ENCODE measurements at places on chromosomes 3 and 15.

DNA sequence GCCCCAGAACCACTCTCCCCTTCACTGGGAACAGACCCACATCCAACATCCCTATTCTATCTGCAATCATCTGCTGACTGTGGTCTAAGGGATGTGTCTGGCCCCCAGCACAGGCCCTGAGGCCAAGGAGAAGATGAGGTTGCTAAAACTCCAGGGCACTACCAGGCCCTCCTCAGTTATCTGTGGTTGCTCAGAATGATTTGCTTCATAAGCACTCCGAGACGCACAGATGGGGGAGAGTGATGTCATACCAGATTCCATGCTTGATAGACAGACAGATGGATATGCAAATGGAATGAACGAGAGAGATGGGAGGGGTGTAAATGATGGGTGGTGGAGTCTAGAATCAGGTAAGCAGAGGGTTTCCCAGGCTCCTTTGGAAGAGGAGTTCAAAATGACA is 57.8 kb downstream of the CEMIP start:
- DNase-seq: no peak

GRCh38 chr15:44971036-44971435 is 14.5 kb downstream of the TERB2 start:
- no peak for DNase-seq

GRCh38 chr3:43759938-43760337 is 69.2 kb downstream of the ABHD5 start:
- DNase-seq: no peak

DNA sequence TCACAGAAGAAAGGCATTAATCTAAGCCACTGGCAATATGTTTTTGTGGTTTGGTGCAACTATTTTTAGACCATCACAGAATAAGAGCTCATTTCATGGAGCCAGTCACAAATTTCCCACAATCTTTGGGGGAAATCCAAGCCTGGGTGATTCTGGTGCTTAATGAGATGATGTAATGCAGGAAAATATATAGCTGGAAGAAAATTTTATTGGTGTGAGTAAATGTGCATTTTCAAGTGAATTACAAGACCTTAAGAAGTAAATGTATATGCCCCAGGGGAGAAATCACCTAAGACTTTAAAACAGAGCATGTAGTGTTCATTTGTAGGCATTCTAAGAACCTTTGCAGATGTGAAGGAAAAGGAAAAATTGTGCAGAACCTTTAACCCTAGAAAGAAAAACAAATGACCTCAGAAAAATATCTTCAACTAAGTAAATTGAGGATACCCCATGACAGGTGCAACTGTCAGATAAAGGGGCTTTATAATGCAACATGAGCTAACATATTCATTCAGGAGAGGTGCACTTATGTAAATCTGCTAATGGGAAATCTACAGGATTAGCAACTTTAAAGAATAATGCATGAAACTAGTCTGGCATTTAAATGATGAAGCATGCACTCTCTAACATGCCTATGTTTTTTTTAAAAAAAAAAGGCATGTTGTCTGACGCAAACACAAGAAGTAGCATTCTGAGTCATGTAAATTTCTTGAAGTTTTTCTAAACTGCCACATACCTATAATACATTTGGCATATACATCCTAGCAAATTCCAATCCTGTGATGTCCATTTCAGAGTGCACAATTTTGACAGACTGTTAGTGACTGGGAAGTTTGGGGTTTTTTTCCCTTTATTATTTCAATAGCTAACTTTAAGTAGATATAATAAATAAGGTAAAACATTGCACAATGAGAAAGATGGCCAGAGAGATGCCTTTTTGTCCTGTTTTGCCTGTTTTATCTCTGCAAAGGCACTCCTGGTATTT is 105.1 kb downstream of the MEX3B start:
- DNase-seq: no peak

- DNase-seq: no peak
Measured at GRCh38 chr3:77421916-77422315, 382.0 kb downstream of the ROBO2 start.

GRCh38 chr15:96858694-96859093 is 528.2 kb downstream of the NR2F2 start:
- no peak for DNase-seq

DNA sequence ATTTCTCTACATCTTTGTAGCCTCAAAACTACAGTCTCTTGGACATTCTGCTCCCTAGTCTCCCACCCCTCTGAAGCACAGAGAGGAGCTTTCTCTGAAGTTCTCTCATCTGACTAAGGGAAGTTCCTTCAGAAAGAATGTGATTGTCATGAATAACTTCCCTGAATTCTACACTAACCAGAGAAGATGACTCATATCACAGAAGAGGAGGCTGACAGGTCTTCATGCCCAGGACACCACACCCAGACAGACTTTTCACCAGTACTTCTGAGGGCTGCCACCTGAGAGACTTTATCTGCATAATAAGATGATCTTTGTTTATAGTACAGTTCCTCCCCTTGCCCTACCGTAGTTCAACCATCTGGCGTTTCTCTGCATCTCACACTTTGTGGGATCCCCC is 52.8 kb downstream of the CDIN1 start:
- no peak for DNase-seq

DNA sequence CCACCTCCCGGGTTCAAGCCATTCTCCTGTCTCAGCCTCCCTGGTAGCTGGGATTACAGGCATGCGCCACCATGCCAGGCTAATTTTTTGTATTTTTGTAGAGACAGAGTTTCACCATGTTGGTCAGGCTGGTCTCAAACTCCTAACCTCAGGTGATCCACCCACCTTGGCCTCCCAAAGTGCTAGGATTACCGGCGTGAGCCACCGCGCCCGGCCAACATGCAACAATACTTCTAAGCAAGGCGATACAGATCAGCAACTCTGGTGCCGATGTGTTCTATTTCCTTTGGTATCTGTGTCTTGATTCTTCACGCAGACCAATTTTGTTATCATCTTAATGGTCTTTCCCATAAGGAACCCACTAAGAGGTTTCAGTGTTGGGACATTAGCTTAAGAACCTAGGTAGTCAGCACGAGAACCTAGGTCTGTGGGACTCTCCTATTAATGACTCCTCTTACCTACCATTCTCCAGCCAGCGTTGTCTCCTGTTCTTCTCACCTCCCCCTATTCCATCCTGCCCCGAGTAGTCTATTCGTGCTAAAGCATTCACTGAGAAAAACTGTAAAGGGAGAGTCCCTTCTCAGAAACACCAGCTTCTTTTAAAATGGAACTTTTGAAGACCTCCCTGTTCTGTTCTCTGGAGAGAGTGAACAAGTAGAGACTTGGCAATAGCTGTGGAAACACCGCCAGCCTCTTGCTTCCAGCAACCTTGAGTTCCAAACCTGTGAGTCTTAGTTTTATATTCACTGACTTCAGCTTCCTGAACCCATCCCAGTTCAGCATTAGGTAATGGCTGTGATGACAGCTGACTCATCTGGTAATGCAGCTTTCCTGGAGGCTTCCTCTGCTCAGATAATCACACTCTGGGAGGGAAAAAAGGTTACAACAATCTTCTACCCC is 61.2 kb downstream of the TSC22D2 start:
- no peak for DNase-seq

DNA sequence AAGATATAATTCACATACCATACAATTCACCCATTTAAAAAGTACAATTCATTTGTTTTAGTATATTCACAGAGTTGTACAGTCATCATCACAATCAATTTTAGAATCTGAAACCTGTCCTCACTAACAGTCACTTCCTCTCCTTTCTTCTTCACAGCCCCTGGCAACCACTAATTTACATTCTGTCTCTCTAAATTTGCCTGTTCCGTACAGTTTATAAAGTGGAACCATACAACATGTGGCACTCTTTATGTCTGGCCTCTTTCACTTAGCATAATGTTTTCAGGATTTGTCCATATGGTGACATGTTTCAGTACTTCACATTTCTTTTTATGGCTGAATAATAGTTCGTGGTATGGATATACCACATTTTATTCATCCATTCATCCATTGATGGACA is 22.7 kb downstream of the ERICH6 start:
- no peak for DNase-seq

DNA sequence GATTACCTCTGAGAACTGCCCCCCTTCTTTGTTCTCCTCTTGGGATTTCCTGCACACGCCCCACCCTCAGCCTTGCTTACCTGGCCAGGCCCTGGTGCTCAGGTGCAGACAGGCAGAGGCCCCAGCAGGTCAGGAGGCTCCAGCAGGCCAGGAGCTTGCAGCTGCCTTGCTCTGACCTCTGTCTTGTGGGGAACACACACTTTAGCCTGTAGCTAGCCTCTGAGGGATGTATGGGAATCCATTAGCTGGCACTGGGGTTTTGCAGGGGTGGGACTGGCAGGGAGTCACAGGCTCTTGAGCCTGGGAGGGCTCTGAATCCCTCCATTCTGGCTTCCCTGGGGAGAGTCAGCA is 2.7 kb downstream of the SMAD6 start:
- DNase-seq: no peak

DNA sequence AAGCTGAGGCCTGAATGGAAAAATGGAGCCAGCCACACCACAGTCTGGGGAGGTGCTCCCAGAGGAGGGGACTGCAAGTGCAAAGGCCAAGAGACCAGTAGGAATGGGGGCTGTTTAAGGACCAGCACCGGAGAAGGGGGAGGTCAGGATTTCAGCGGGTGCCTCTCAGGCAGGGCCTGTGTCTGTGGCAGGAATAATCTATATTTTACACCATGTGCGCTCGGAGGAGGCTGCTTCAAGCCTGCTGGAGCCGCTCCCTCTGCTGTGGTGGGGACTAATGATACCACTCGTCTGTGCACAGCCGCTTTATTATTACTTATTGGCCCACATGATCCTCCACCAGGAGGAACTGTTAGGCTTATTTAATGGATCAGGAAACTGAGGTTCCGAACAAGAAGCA is 45.3 kb downstream of the TPRA1 start:
- DNase-seq: no peak

DNA sequence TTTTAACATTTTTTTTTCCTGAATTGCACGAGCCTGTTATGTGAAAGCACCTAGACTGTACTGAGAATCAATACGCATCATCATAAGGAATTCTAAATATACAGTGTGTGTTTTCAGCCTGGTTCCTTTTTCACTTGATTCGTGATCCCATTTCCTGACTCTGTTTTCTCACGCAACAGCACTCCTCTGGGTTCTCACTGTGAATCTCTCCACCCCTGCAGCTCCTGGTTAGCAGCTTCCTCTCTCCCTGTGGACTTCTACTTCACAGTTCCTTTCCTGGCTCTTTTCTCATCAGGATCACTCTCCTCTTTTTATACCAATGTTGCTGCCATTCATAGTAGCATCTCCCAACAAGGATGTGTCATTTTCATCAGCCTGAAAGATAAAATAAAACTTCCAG is 297.2 kb downstream of the CADM2 start:
- no peak for DNase-seq

DNA sequence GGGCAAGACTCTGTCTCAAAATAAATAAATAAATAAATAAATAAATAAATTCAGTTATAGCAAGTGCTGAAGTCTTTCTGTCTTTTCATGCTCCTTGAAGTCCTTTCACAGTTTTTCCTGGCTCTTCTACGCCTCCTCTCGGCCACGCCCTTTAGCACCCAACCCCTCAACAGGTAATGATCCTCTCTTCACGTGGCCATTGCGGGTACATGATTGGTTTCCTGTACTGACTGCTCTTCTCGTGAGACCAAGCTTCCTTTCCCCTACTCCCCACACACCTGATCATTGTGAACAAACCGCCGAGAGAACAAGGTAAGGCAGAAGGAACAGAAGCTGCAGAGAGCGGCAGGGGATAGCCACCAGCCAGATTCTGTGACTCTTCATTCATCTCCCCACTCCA is 2.3 kb upstream of the ZNF774 start:
- no peak for DNase-seq

GRCh38 chr15:71148048-71148447 is 32.8 kb downstream of the THSD4 start:
- no peak for DNase-seq

DNA sequence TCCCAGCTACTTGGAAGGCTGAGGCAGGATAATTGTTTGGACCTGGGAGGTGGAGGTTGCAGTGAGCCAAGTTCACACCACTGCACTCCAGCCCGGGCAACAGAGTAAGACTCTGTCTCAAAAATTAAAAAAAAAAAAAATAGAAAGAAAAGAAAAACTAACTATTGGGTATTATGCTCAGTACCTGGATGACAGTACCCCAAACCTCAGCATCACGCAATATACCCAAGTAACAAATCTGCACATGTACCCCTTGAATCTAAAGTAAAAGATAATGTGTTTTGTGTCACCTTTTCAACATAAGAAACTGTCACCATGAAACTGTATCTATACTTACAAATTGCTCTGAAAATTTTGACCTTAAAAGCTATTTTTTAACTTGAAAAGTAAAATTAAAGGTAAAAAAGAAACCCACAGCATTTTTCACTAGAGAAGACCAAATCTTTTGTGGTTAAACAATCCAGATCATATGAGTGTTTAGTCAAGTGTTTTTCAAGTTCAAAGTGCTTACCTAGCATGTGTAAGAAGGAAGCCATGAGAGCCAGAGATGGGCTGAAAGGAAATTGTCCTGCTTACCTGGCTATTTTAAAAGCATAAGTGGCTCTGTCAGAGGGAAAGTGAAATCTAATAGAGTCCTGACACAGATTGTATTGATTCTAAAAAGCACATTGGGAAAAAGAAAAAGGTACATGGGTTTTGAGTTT is 50.5 kb downstream of the MYO1E start:
- no peak for DNase-seq
